ENCODE measurements at places on chromosomes 16 and 17. TPM values are rescaled to one million over a fixed set of nuclear protein-coding genes. Genes with fewer than 3 reads are reported as not detected.

EPN3 gene
- not detected for total RNA-seq

SNX20 gene
- total RNA-seq, result 21.4 TPM

CETP gene
- total RNA-seq, result 0.77 TPM

BBS2 gene
- 10.5 TPM for total RNA-seq

ZG16B gene
- 7.5 TPM for total RNA-seq

GRCh38 chr17:78112518-78113471 is 15.8 kb downstream of the TMC6 start:
- peaks cover 27% of the 10 kb centered on the region for H3K4me1 ChIP-seq
- no peaks in the 10 kb centered on the region for H3K27me3 ChIP-seq
- peaks cover 35% of the 10 kb centered on the region for H3K36me3 ChIP-seq
- H3K4me3 ChIP-seq, result no peak overlapping the region

DNA sequence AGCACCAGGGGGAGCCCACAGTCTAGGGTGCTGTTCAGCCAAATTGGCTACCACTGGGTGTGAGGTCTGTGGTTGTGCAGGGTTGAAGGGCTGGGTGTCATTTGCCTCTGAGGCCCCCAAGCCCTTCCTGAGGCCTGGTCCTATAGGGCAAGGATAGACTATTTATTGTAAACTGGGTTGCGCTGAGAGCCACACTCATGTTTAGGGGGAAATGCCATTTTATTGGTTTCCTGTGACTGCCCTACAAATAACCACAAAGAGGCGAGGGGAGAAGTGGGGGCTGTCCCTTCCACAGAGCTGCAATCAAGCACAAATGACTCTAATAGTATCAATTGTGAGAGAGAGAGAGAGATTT is 3.6 kb upstream of the ZCCHC14 start:
- H3K27ac ChIP-seq, result no peak overlapping the region
- no peaks in the 10 kb centered on the region for H3K27me3 ChIP-seq

DNA sequence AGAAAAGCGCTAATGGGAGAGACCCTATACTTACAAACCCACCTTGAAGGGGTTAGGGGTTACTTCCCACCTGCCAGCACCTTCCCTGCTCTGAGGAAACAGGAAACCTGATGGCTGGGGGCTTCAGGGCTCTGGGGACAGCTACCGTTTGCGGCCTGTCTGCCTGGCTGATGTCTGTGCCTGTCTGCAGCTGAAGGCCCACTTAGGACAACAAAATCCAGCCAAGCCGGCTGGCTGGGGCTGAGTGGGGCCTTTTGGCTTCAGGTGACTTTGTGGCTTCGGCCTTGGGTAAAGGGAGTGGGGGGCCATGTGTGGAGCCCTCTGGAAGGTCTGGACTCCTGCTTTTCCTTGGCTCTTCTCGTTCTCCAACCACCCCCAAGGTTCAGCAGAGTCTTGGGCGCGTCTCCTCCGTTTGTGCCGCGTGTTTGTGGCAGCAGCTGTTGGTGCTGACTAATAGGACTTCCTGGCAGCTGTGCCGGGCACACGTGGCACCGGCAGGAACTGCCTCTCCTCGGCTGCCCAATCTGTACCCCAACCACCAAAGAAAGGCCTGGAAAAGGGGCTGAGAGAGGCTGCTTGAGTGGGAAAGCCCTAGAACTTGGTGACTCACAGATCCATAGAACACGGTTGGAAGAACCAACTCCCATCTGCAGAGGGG is 186.7 kb downstream of the MSI2 start:
- H3K4me1 ChIP-seq, result peaks cover 70% of the 10 kb centered on the region
- DNase-seq, result no peak
- no peaks in the 10 kb centered on the region for H3K27me3 ChIP-seq
- no peak overlapping the region for H3K4me3 ChIP-seq

DNA sequence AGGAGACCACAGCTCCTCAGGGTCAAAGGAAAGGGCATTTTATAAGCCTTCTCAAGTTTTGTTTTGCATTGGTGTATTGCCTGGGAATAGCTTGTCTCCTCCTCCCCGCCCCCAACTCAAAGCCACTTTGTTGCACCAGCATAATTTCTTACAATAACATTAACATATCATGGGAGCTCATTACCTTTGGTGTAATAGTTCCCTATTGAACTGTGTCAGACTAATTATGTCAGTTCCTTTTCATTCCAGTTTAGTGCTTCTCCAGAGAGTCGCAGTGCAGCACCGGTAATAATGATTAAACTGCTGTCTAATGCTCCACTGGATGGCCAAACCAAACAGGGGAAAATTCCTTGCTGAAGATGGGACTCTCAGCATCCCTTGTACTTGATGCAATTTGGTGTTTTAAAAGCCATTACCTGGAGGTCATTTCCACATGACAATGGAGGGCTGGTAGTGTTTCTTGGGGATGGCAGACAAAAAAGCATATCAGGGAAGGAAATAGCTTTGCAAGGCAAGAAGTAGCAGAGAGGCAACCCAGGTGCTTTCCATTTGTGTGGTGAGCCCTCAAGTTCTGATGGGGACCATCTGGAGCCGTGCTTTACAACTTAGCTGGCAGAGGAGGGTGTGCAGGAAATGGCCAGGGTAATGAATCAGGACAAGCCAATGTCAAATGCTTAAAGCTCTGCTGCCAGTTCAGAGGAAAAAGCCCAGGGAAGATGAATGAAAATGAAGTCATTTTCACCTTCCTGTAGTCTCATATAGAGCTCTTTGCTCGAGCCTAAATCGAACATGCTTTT is 91.5 kb upstream of the NLRP1 start:
- peak; percentile 2 for DNase-seq
- no peak overlapping the region for H3K4me3 ChIP-seq
- peaks cover 4% of the 10 kb centered on the region for H3K4me1 ChIP-seq
- H3K27me3 ChIP-seq, result no peaks in the 10 kb centered on the region

- H3K27me3 ChIP-seq, result no peaks in the 10 kb centered on the region
- H3K36me3 ChIP-seq, result peaks cover 29% of the 10 kb centered on the region
- no peak for DNase-seq
- H3K4me3 ChIP-seq, result no peak overlapping the region
Measured at GRCh38 chr16:70269471-70269870, 17.7 kb upstream of the EXOSC6 start.

GRCh38 chr16:68907781-68908181 is 64.5 kb downstream of the TANGO6 start:
- no peak overlapping the region for H3K4me3 ChIP-seq
- DNase-seq, result no peak
- H3K36me3 ChIP-seq, result 0 out of 2 replicates have a peak, but pooled peaks cover 3% of the 10 kb centered on the region
- H3K27ac ChIP-seq, result no peak overlapping the region
- no peaks in the 10 kb centered on the region for H3K27me3 ChIP-seq
- no peaks in the 10 kb centered on the region for H3K4me1 ChIP-seq

DNA sequence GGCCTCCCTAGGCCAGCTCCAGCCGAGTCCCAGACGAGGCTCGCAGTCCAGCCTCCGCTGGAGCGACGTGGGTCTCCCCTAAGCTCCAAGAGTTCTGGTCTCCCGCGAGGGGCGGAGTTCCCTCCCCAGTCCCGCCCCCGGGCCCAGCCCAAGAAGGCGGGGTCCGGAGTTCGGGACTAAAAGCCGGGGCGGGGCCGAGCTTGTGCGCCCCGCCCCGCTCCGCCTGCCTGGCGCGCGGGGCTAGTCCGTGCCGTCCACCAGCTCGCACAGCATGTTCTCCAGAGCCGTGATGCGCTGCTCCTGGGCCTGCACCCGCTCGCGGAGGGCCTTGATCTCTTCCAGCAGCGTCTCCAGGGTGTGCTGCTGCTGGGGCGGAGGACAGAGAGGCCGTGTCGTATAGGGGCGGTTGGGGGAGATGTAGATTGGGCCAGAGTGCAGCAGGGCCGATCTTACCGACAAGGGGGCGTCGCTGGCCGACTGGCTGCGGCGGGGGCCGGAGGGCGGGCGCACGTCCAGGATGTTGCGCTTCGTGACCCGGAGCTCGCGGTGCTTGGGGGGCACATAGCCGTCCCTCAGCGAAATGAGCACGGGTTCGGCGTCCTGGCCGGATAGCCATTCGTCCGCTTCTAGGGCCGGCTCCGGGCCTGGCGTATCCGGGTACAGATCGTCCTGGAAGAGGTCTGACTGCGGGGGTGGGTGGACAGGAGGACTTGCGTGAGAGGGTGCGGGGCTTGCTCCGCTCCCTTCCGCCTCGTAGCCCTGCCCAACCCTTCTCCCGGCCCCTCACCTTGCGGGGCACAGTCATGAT is 7.0 kb downstream of the CORO6 start:
- no peak overlapping the region for H3K27ac ChIP-seq
- H3K4me1 ChIP-seq, result peaks cover 38% of the 10 kb centered on the region
- no peaks in the 10 kb centered on the region for H3K36me3 ChIP-seq
- peak overlapping the region; percentile 62 for H3K4me3 ChIP-seq
- DNase-seq, result no peak

GRCh38 chr17:2212400-2212981 is 91.1 kb downstream of the SMG6 start:
- H3K4me3 ChIP-seq, result no peak overlapping the region
- H3K36me3 ChIP-seq, result peaks cover 7% of the 10 kb centered on the region
- H3K4me1 ChIP-seq, result peaks cover 19% of the 10 kb centered on the region
- H3K27me3 ChIP-seq, result no peaks in the 10 kb centered on the region
- H3K27ac ChIP-seq, result no peak overlapping the region

GRCh38 chr17:81502471-81503017 is 10.1 kb downstream of the ACTG1 start:
- no peak for DNase-seq
- no peak overlapping the region for H3K27ac ChIP-seq
- H3K36me3 ChIP-seq, result no peaks in the 10 kb centered on the region
- H3K4me3 ChIP-seq, result no peak overlapping the region
- H3K27me3 ChIP-seq, result no peaks in the 10 kb centered on the region

GRCh38 chr17:81922566-81923301 is 4.8 kb upstream of the SIRT7 start:
- H3K27me3 ChIP-seq, result no peaks in the 10 kb centered on the region
- no peak for DNase-seq
- no peak overlapping the region for H3K4me3 ChIP-seq
- H3K4me1 ChIP-seq, result peaks cover 13% of the 10 kb centered on the region
- peaks cover 8% of the 10 kb centered on the region for H3K36me3 ChIP-seq

DNA sequence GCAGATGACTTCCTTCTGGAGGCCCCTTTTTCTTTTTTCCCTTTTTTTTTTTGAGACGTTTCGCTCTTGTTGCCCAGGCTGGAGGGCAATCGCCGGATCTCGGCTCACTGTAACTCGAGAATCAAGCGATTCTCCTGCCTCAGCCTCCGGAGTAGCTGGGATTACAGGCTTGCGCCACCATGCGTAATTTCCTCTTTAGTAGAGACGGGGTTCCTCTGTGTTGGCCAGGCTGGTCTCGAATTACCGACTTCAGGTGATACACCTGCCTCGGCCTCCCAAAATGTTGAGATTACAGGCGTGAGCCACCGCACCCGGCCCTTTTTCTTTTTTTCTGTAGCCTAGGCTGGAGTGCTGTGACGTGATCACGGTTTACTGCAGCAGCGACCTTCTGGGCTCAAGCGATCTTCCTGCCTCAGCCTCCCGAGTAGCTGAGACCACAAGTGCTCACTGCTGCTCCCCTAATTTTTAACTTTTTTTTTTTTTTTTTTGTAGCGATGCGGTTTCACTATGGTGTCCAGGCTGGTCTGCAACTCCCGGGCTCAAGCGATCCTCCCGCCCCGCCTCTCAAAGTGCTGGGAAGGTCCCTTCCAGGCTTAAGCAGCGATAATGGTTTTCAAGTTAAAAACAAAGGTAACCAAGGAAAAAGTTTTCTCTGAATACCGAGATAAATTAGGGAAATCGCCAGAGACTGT is 956 bp upstream of the IST1 start:
- no peaks in the 10 kb centered on the region for H3K4me1 ChIP-seq
- no peaks in the 10 kb centered on the region for H3K36me3 ChIP-seq
- DNase-seq, result no peak

DNA sequence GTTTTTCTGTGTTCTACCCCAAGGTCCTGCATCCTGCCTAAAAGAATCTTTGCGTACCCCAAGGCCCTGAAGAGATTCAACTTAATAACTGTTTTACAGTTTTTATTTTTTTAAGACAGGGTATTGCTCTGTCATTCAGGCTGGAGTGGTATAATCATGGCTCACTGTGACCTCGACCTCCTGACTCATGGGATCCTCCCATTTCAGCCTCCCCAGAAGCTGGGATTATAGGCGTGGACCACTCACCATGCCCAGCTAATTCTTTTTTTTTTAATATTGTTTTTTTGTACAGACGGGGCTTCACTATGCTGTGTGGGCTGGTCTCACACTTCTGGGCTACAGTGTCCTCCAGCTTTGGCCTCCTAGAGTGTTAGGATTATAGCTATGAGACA is 9.3 kb upstream of the FAAP100 start:
- no peaks in the 10 kb centered on the region for H3K27me3 ChIP-seq
- H3K36me3 ChIP-seq, result peaks cover 27% of the 10 kb centered on the region
- DNase-seq, result no peak

- H3K36me3 ChIP-seq, result no peaks in the 10 kb centered on the region
- H3K4me1 ChIP-seq, result no peaks in the 10 kb centered on the region
- no peak for DNase-seq
- no peaks in the 10 kb centered on the region for H3K27me3 ChIP-seq
- no peak overlapping the region for H3K4me3 ChIP-seq
Measured at GRCh38 chr17:18231164-18231563, 5.7 kb downstream of the LLGL1 start.

GRCh38 chr16:79170555-79171246 is 429.8 kb downstream of the MAF start:
- no peak overlapping the region for H3K27ac ChIP-seq
- no peak overlapping the region for H3K4me3 ChIP-seq
- DNase-seq, result no peak
- no peaks in the 10 kb centered on the region for H3K36me3 ChIP-seq
- H3K4me1 ChIP-seq, result no peaks in the 10 kb centered on the region
- no peaks in the 10 kb centered on the region for H3K27me3 ChIP-seq

GRCh38 chr17:17264430-17264829 is 16.6 kb downstream of the COPS3 start:
- H3K4me1 ChIP-seq, result no peaks in the 10 kb centered on the region
- no peak overlapping the region for H3K27ac ChIP-seq
- H3K36me3 ChIP-seq, result peaks cover 15% of the 10 kb centered on the region
- H3K4me3 ChIP-seq, result no peak overlapping the region
